ENCODE measurements at places on chromosomes 12 and 14.

DNA sequence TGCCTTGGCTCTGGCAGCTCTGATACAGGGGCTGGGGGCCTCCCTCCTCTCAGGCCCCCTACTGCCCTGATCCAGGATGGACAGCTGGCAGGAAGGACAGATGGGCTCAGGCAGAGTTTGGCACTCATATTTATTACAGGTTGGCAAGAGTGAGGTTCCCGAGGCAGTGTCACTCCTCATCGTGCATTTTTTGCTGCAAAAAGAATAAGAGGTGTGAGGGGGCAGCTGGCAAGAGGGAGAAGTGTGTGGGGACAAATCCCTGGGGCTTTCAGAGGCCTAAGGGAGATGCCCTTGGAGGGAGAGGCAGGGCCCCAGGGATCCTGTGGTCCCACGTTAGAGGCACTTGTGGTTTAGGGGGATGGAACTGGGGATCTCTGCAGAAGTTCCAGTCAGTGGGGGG is 5.0 kb downstream of the CMTM5 start:
- no peak for DNase-seq

DNA sequence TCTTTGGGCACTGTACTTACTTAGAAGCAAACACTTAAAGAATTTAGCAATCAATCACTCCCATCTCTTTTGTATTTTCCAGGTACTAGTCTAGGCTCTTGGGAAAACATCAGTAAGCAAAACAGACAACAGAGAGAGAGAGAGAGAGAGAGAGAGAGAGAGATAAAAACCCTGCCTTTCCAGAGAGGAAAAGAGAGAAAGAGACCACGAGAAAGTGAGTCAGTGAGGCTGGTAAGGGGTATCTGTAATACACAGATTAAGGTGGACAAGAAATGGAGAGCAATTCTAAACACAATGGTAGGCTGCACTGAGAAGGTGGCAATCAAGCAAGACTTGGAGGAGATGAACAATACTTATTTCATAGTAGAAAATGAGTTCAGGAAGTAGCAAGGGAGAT is 119.9 kb upstream of the OVCH1 start:
- no peak for DNase-seq

DNA sequence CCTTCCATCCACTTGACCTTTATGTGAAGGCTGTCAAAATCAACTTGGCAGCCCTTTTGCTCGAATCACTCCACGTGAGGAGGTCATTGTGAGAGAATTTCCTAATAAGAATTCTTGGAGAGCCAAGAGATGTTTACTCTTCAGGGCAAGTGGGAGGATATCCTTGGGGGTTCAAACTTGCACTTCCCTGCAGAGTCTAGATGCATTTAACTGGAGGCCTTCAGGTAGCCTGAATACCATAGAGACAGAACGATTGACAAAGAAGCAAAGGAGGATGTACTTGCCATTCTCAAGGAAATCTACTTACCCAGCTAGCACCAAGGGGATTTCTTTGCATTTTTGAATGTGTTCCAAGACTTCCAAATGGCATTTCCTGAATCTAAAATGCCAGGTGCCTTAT is 1702.6 kb upstream of the FLRT2 start:
- no peak for DNase-seq

- no peak for DNase-seq
Observed at GRCh38 chr12:118874698-118875548, 106.4 kb upstream of the SRRM4 start.

DNA sequence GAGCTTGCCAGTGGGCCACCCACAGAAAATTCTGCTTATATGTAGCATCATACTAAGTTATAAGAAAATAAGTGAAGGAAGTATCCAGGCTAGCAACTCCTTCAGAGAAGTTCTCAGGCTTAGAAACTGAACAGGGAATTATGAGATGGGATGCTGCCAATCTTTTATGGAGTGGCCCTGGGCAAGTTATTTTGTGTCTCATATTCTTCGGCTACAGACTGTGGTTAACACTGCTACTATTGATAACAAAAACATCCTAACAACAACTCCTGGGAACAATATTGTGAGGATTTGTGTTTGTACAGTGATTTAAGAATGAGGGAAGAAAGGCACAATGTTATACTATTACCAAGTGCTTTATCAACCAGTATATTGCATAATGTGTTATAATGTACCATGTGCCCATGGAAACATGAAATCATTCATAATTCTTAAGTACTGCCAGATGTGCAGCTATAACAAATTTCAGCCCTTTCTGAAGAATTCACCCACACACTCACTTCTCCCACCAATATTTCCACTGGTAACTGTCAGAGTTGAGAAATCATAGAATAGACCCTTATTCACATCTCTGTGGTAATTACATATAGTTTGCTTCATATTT is 113.3 kb upstream of the SOX5 start:
- no peak for DNase-seq

DNA sequence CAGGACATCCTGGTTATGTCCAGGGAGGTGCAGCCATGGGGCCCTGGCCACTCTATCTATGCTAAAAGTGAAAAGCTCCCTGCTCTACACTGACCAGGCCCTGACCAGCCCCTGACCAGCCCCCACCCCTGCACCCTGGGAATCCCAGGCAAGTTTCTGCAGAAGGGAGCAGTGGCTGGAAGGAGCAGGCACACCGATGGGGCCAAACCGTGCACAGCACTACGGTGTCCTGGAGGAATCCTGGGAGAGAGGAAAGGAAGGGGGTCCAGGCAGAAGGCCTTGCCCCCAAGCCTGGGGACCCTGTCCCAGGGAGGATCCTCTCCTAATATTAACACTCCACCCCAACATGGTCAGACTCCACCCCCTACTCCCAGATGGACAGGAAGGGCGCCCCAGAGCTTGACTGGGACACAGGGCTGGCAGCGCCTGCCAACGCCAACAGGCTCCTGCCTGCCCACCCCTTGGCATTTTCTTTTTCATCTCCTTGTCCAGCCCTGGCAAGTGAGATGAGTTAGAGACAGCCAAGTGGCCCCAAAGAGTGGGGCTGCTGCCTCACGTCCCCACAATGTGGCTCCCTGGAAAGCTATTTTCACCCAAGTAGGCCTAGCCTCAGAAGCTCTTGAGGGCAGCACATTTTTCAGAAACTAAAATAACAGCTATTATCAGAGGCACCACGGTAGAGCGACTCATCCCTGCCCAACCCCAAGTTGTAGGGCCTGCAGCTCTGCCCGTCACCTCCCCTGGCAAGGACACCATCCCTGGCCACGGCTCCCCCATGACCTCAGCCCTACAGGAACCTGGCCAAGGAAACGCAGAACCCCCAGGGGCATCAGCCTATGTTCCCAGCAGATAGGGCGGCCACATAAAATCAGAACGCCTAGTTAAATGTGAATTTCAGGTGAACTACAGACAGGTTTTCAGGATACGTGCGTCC is 82.6 kb downstream of the SCARB1 start:
- DNase-seq: no peak

DNA sequence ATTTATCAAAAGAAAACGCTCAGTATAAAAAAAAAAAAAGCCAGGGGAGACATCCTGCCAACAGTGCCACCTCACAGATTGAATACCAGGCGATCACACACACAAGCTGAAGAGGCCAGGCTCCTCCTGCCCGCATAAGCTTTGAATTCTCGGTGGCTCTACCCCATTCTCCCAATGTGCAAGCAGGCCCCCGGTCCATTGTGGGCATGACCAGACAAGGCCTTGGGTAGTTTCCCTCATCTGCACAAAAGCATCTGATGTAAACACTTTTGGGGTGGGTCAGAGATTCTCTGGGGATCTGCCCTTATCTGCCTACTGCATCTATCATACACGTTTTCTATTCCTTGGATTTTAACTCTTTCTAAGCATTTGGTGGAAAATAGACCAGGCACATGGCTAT is 16.2 kb downstream of the KLRF2 start:
- DNase-seq: no peak

- no peak for DNase-seq
Observed at GRCh38 chr12:123805173-123805572, 43.1 kb downstream of the DNAH10 start.

GRCh38 chr14:54478636-54479215 is 10.1 kb downstream of the GMFB start:
- DNase-seq: no peak

- DNase-seq: no peak
Observed at GRCh38 chr12:125098676-125099408, 33.6 kb downstream of the AACS start.

DNA sequence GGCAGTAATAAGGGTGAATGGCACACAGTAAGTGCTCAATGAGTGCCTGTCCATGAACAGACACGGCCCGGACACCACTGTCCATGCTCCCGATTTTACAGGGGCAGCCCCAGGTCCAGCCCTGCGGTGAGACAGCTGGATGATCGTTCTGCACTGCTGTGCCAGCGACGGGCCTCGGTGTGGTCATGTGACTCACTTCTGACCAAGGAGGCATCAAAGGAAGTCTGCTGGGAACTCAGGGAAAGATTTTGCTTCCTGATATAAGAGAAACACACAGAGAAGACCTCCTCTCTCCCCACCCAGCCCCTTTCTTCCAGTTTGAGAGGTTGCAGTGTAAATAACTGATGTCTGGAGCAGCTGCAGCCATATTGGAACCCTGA is 126.6 kb downstream of the SCARB1 start:
- no peak for DNase-seq

DNA sequence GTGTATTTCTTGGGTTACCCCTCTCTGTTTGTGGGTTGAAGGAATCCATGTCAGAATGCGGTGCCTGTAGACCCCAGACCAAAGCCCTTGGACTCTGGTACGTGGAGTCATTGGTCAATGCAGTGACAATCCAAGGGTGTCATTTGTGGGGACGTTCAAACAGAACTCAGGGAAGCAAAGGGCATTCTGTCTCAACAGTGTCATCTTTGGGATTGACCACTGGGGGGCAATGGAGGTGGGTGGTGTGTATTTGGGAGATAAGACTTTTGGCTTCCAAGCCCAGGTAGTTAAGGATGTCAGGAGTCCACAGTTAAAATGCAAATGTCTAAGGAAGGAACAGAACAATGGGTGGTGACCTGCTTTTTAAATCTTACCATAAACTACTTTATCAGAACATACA is 54.6 kb upstream of the CCDC175 start:
- DNase-seq: no peak

- no peak for DNase-seq
Observed at GRCh38 chr12:132363661-132364347, 34.4 kb upstream of the GALNT9 start.

- DNase-seq: no peak
Observed at GRCh38 chr12:24894879-24895278, 54.0 kb downstream of the BCAT1 start.

Data from activated CD4-positive, alpha-beta T cell treated with anti-CD3 and anti-CD28 coated beads for 24 hours (primary cell).